Hematopoietic multipotent progenitor cell treated with erythropoietin and hydrocortisone succinate and interleukin-3 and kit ligand, for 6 days (in vitro differentiated cells): ENCODE measurements at places on chromosomes 1 and 21.

- DNase-seq, result peak; percentile 40
These were observed 41.0 kb downstream of the BRINP3 start for GRCh38 chr1:190436615-190437014.

- peak; percentile 82 for DNase-seq
These were observed 47.8 kb downstream of the GADD45A start for GRCh38 chr1:67732750-67733151.

GRCh38 chr1:25599969-25600610, 16.5 kb upstream of the MAN1C1 start:
- no peak for DNase-seq

- no peak for DNase-seq
These were observed 44.0 kb downstream of the MATN1 start for GRCh38 chr1:30679201-30679975.

DNA sequence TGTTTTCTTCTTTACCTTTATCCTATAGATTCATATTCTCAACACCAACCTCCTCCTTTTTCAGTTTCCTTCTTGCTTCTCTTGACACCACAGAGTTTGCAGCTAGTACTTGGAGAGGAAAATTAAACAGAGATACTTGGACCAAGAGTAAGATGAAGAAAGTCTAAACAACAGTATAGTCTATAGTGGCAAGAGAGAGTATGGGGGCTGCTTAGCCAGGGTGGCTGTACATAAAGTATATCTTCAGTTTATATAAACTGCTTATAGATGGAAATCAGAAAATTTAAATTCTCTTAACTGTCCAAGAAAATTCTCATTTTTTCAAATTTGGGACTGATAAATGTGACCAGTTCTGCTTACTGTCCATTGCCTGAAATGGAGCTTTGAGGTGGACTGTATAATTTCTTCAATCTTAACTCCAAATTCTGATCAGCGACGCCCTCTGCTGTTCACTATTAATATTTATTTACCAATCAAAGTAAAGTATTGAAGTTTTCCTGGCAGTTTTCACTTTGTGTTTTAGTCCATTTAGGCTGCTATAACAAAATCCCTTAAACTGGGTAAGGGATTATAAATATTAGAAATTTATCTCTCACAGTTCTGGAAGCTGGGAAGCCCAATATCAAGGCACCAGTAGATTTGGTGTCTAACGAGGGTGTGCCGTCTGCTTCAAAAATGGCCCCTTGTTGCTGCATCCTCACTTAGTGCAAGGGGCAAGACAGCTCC, 14.8 kb upstream of the METTL18 start:
- peak; percentile 75 for DNase-seq

DNA sequence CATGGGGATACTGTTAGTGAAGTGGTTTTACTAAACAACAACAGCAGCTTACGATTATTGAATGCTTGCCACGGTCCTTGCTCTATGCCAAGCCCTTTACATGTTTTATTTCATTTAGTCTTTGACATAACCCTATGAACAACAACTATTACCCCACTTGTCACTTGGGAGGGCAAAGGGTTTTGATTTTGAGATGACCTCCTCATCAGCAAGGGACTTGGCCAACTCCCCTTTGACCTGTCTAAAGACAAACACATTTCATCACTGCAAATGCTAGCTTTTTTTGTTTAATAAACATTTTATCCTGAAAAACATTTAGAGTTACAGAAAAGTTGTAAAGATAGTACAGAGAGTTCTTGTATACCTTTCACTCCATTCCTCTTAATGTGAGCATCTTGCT, 152.5 kb upstream of the WNT4 start:
- DNase-seq, result no peak

DNA sequence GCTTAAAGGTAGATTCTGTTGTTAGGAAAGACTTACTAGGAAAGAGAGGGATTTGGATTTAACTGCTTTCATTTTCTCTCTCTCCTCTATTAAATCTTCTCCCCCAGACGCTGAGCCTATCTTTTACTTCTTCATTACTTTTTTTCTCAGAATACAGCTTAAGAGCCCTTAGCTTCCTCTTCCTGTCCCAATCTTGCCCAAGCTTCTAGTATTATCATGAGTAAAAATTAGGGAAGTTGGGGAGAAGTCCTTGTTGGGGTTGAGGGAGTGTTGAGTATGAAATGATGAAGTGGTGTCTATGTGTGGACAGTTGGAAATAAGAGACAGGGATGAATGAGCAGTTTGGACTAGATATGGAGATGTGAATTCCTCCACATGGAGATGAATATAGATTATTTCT, 35.0 kb downstream of the ACP6 start:
- peak; percentile 56 for DNase-seq

GRCh38 chr1:25066731-25067517, 136.8 kb upstream of the RUNX3 start:
- DNase-seq, result no peak

DNA sequence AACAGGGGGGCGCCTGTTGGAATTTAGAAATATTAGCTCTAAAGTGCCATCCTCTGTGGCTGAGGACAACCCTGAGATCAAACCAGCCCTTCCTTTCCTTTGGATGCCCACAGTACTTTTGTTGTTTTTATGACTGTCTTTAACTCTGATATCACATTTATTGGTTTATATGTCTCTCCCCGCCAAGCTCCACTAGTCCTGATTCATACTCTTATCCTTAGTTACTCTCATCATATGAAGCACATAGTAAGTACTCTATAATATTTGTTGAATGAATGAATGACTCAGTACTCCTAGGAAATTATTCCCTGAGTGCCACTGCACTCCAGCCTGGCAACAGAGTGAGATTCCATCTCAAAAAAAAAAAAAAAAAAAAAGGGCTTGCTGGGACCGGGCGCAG, 22.6 kb upstream of the NRDC start:
- DNase-seq, result no peak

- peak; percentile 10 for DNase-seq
These were observed 104.9 kb downstream of the PTGS2 start for GRCh38 chr1:186575348-186575747.

DNA sequence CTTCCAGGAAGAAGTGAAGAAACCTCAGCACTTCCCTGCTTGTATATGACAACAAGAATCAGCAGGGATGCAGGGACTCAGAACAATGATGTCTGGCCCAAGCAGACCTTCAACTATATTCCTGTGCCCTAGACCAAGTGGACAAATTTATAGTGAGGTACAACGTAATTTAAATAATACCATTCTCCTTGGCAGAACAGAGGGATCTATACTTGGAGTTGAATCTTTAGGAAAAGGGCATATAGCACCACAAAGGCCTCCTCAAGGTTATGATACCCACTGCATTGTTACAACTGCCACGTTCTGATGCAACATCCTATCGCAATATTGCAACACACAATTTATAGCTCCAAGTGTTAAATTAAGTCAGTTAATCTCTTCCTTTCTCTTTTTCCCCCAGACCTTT, 29.1 kb upstream of the GFI1 start:
- peak; percentile 53 for DNase-seq
